ENCODE measurements at places on chromosomes 1 and 21.

DNA sequence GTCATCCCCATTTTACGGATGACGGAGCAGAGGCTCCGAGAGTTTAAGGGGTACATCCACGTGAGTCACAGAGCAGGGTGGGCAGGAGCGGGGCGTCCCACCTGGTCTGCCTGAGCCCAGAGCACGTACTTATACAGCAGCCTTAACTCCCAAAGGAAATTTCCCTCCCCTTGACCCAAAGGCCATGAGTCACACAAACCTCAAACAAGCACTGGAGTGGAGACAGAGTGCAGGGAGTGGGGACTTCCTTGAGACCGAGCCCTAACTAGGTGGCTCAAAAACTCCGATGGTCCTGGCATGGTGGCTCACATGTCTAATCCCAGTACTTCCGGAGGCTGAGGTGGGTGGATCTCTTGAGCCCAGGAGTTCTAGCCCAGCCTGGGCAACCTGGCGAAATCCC, 141.6 kb upstream of the KLHDC7A start:
- DNase-seq: no peak

DNA sequence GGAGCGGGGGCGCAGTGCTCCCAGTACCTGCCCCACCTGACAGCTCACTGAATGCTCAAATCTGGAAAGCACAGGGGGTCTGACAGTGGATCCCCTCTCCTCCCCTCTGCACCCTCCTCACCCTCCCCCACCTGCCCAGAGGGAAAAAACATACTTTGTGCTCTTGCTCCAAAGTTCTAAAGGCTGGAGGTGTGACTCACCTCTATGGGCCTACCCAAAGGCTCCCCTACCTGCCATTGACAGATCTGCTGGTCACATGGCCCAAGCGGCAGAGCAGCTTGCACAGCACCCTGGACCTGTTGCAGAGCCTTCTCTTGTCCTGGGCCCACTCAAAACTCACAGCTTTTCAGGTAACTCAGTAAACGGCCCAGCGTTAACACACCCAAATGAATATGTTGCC, 55.7 kb downstream of the ADSS2 start:
- DNase-seq: no peak

- no peak for DNase-seq
Measured at GRCh38 chr1:221011145-221011544, 131.9 kb downstream of the HLX start.

- no peak for DNase-seq
Measured at GRCh38 chr1:23198373-23198772, 18.9 kb downstream of the HTR1D start.

GRCh38 chr1:63268876-63269275, 53.5 kb upstream of the FOXD3 start:
- DNase-seq: no peak

All from cardiac muscle cell (in vitro differentiated cells and primary cell).